Kidney (tissue), 22 donors: ENCODE measurements at places on chromosomes 5 and 9. TPM values are rescaled to one million over a fixed set of nuclear protein-coding genes. Genes with fewer than 3 reads are reported as not detected.

C5 gene
- polyA plus RNA-seq, result 3.5 TPM

SLC45A2 gene
- polyA plus RNA-seq, result 0.22 TPM

TRPM3 gene
- 8.8 TPM for polyA plus RNA-seq

IFNK gene
- polyA plus RNA-seq, result not detected
